ENCODE measurements at places on chromosomes 7 and 10. TPM values are rescaled to one million over a fixed set of nuclear protein-coding genes. Genes with fewer than 3 reads are reported as not detected.

DNA sequence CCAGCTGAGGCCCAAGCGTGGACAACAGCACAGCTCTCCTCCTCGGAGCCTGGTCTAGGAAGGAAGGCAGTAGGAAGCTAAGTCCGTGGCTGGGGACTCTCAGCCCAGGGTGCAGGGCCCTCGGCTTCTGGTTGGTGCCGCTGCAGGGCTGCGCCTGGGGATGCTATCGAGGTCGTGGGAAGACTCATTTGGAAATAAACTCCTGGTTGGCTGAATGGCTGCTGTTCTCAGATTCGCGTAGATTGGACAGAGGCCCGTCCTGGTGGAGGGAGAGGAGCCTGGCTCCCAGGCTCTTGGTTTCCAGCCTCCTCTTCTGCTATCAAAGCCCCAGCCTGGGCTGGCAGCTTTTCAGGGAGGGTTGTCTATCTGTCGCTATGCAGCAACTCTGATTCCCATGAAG is 152.6 kb upstream of the FZD8 start:
- DNase-seq = no peak

DNA sequence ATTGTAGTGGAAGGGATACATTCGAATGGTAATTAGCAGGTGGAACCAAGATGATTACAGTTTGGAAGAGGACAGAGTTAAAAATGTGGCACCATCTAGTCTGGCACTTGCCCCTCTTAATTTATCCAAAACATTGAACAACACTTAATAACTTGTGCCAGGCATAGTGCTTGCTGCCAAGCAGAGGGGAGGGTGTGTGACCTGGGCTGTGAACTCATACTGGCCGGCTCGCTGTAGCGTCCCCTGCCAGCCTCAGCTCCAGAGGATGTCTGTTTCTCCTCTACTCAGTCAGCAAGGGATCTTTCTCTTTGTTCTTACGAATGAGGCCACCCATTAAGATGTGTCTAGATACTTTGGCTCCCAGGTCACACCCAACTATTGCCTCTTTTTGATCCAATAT is 179.4 kb upstream of the INHBA start:
- DNase-seq = no peak

GRCh38 chr7:18515067-18515466 is 19.5 kb downstream of the HDAC9 start:
- no peak for DNase-seq

DNAJB6 gene
- 54.5 TPM for total RNA-seq

TES gene
- total RNA-seq = not detected

FAM20C gene
- not detected for total RNA-seq

DNA sequence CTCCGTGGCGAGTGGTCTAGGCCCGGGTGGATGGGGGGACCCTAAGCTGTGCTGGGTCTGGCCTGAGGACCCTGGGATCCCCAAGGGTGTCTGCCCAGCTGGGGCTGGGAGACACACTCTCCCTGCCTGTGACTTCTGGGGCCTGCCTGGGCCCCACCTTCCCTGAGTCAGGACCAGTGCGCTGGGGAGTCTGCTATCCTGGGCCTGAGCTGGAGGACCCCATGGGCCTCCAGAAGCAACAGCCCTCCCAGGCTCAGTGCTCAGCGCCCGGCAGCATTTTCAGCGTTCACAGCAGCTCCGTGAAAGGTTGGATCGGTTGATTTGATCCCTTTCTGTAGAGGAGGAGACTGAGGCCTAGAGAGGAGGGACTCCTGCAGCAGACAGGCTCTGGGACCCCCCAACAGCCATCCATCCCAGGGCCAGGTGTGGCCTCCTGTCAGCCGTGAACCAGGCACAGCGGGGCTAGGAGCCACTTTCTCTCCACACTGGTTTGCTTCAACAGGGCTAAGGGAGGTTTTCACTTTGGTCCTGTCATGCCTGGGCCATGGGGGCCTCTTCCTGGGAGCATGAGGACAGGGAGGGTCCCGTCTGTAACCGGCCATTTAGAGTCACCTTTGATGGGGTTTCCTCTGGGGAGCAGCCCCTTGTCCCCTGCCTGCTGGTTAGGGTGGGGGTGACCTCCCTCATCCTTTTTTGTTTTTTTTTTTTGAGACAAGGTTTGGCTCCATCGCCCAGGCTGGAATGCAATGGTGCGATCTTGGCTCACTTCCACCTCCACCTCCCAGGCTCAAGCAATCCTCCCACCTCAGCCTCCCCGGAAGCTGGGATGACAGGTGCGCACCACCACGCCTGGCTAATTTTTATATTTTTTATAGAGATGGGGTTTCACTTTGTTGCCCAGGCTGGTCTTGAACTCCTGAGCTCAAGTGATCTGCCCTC is 12.4 kb downstream of the FOXL3 start:
- DNase-seq = no peak

HABP2 gene
- total RNA-seq = not detected

ITIH5 gene
- not detected for total RNA-seq

DNA sequence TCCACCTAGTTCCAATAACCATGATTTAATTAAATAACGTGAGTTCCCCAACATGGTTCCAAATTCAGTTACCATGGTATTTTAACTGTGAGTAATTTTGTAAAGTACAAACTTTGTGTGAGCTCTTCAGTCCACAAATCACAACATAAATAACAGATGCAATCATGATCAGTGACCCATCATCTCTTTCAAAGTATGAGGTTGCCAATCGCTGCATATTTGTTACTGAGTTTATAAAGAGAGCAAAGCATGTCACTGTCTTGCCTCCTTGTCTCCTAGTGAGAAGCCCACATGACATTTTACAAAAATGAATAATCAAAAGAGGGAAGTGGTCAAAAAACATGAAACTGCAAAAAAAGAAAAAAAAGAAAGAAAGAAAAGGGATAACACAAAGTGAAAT is 69.1 kb upstream of the PDSS1 start:
- no peak for DNase-seq
